ENCODE measurements at places on chromosomes 7 and 10.

GRCh38 chr10:101207026-101207425 lies 22.2 kb downstream of the LBX1 start:
- no peak for DNase-seq

GRCh38 chr10:72083790-72084459 lies 4.4 kb downstream of the SPOCK2 start:
- DNase-seq, result peak; percentile 66

DNA sequence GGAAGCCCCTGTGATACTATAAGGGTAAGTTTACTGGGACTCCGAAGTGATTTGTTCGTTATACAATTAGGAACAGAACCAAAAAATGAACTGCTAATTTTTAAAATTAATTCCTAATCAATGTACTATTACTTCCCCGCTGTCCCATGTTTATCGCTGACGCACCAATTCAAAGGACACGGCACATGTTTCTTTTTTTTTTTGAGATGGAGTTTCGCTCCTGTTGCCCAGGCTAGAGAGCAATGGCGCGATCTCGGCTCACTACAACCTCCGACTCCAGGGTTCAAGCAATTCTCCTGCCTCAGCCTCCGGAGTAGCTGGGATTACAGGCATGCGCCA lies 1.5 kb upstream of the FMC1 start:
- DNase-seq, result no peak

DNA sequence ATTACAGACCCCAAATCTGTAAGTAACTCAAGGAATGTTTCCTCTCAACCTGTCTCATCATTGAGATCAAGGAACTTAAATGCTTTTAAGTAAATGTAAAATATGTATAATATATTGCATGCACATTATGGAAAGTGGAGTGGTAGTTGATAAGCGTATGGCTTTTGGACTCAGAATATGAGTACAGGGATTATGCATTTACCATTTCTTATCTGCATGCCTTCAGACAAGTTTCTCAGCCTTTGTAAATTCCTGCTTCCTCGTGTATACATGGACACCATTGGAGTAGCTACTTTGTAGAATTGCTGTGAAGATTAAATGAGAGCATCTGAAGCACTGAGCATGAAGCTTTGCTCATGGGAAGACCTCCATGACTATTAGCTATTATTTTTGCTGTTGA lies 70.5 kb downstream of the CACNB2 start:
- no peak for DNase-seq

- no peak for DNase-seq
These were observed 60.7 kb downstream of the VCL start for GRCh38 chr10:74058658-74059057.

GRCh38 chr10:79084972-79085597 lies 16.3 kb downstream of the ZMIZ1 start:
- no peak for DNase-seq

DNA sequence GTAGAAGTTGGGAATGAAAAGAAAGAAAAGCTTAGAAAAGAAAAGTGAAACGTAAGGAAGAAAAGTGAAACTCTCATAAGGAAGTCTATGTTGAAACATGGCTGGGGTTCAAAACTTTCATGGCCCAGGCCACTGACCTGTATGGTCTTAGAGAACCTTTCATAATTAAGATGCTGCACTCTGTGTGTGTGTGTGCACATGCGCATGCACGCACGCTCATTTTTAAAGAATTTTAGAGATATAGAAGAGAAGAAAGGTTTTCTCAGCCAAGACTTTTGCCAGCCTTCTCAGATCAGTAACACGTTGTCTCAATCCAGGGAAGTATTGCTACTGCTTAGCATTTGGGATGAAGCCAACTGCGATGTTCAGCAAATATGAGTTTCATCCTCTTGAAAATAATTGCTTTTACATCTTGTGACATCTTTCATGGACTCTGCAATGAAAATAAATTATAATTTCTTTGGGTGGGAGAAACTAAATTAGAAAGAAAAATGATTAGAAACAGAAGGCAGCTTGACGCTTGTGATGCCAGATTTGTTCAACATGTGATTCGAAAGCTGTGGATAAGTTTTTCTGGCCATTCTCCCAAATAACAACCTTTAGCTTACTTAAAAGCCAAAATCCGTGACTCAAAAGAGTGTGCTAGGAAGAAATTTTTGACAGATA lies 16.2 kb upstream of the SLC26A4 start:
- no peak for DNase-seq

- no peak for DNase-seq
These were observed 48.2 kb downstream of the GOT1 start for GRCh38 chr10:99382176-99382575.

GRCh38 chr7:135177028-135177696 lies 6.7 kb upstream of the CYREN start:
- no peak for DNase-seq

DNA sequence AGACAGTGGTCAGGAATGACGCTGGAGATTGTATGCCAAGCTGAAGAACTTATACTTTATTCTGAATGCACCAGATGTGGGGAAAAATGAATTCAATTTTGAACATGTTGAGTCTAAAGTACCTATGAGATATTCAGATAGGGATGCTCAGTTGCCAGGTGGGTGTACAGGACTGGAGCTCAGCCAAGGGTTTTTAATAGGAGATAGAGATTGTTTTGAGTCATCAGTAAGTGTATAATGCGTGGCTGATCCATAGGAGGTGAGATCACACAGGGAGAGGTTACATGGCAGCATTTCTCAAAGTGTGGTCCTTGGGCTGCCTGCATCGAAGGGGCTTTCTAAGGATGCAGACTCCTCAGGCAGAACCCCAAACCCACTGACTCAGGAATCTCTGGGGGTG lies 6.8 kb upstream of the HIPK2 start:
- no peak for DNase-seq
